RWPE1 (cell line): ENCODE measurements at places on chromosomes 7 and 10.
A peak's percentile ranks its signal among the peaks of the same experiment; 100 is the strongest.

DNA sequence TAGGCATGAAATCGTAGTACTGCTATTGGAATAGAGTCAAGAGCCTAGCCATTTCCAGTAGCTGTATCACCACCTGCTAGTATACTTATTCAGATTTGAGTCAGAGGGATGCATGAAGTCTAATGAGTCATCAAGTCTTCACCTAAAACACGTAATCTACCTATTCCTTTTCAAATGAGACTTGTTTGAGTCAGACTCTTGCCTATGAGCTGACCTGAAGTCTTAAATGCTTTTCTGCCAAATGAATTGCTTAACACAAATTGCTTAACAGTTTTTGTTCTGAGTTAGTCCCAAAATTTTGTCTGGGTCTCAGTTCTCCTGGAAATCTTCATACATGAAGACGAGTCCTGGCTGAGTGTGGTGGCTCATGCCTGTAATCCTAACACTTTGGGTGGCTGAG is 165.2 kb downstream of the GNAT3 start:
- peak; percentile 90 for DNase-seq

DNA sequence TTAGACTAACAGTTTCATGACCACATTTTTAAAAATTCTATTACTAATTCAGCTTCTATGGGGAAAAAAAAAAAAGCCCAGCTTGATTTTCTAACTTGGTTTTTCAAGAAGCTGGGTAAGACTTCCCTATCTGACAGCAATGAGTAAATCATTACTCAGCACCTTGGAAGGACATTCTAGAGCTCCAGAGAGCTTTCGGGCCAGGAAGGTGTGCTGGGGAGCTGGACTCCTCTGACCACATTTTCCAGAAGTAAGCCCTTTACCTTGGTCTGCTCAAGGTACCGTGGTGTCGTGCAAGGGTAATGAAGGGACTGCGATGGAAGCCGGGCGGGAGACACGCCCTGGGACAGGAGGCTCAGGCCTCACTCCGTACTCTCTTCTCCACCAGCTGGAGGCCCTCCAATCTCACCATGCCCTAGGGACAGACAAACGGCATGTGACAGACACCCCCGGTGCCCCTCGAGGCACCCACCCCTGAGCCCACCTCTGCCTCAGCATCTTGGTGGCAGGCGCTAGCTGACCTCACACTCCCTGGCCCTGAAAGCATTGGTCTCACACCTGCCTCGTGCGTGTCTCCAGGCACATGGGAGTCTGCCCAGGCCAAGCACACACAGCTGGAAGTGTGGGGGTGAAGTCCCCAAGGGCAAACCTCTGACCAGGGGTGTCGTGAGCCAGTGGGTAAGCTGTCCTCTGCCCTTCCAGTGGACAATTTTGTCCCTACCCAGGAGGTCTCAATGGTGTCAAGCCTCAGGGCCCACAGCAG is 152.1 kb downstream of the OAT start:
- DNase-seq, result peak; percentile 30

DNA sequence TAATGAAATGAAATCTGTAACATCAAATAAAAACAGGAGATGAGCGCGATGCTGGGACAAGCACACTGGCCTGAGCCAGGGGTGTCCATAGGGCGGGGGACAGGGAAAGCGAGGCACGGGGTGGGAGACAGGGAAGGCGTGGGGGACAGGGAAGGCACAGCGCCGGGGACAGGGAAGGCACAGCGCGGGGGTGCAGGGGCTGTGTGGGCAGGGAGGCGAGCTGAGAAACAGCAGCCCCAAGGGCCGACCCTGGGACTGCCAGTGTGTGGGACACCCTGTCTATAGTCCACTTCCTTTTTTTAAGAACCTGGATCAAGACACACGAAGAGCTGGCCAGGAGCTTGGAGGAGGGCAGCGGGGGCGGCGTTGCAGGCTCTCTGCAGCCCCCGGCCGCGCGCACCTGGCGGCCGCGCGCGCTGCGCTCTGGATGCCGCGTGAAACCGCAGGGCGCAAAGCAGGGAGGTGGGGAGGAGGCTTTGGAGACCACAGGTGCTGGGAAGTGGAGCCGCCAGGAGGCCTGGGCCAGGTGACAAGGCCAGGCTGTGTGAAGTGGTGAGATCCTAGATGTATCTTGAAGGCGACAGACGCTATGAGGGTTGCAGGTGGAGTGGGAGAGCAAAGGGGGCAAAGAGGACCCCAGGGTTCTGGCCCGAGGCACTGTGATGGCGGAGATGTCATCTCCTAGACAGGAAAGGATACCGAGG is 157.7 kb downstream of the COBL start:
- DNase-seq, result no peak

DNA sequence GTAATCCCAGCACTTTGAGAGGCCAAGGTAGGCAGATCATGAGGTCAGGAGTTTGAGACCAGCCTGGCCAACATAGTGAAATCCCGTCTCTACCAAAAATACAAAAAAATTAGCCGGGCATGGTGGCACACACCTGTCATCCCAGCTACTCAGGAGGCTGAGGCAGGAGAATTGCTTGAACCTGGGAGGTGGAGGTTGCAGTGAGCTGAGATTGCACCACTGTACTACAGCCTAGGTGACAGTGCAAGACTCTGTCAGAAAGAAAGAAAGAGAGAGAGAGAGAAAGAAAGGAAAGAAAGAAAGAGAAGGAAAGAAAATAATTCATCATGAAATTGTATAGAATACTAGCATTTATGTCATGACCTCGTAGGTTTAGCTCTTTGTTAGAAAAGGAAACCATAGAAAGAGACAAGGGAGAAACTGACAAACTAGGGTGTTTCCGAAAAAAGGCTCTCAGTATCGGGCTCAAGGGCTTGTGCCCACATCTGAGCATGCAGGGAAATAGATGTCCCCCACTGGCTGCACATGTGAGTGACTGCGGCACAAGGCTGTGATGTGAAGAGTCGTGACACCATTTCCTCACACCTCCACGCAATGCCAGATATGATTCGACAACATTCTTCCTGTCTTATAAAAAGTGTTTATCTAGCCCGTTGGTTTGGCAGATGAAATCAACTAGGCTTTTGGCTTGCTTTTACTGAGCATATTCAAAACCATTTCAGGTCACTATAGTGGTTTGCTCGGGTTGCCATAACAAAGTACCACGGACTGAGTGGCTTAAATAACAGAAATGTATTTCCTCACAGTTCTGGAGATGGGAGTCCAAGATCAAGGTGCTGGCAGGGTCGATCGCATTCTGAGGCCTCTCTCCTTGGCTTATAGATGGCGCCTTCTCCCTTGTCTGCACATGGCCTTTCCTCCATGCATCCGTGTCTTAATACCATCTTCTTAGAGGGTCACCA is 2.0 kb downstream of the SRGN start:
- no peak for DNase-seq

DNA sequence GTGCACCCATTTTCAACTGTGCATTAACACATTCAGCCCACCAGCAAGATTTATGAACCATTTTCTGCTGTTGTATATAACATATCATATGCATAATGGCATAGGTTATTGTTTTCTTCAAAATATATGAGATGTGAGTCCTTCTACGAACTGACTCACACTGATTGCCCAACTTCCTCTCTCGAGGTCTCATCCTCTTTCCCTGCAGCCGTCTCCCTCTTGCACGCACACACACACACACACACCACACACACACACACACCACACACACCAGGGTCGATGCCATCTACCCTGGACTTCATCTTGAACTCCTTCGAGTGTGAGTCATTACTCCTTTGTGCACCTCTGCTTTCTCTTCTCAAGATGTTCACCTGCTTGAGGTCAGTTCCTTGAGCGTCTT is 36.7 kb downstream of the EGFR start:
- no peak for DNase-seq

- no peak for DNase-seq
These were observed 9.6 kb downstream of the EMX2 start for GRCh38 chr10:117552156-117552631.

- no peak for DNase-seq
These were observed 5.9 kb downstream of the ADK start for GRCh38 chr10:74156919-74157289.

- no peak for DNase-seq
These were observed 118.5 kb downstream of the ABLIM1 start for GRCh38 chr10:114539623-114540022.

DNA sequence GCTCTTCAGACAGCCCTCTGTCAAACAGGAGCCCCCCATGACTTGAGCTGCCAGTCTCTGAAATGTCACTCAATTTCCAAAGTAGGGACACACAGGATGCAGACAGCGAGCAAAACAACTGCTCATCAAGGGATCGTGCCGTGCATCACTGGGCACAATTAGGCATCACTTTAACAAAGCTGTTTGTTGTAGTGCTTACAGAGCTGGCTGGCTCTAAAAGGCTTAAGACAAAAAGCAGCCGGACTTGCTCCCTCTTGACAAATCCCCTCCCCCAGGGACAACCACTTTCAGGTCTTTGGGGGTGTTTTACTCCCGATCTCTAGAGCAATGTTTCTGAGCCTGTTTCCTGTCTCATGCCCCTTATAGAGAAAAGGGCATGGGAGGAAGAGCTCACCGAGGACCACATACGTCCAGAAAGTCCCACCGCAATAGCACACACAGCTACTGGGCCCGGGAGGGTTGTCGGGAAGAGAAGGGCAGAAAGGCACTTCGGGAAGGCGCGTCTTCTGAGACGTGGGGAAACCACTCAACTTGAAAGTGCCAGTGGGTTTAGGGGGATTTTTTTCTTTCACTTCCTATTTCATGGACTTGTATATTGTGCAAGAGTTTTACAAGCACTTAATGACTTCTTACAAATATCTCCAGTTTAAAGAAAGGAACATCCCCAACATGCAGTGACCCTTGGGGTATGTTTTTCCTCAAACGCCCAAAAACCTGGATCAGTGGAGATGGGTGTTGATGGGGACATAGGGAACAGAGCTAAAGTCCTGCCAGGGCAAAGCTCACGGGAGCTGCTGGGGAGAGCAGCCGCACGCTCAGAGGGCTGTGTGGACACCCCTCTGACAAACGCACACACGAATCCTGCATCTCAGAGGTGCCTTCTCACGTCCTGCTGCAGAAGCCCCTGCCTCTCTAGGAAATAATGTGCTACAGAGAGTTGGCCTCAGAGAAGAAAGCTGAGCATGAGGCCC is 27.1 kb downstream of the LRRC20 start:
- DNase-seq, result no peak

DNA sequence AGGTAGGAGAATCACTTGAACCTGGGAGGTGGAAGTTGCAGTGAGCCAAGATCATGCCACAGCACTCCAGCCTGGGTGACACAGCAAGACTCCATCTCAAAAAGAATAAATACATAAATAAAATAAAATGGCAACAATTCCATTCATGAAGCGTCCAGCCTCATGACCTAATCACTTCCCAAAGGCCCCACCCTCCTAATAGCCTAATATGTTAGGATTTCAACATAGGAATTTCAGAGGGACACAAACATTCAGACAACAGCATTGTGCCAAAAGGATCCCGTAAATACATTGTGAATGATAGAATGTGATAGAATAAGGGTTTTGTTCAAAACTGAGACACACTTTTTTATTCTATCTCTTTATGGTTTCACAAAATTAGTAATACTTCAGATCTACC is 90.3 kb downstream of the FAM107B start:
- DNase-seq, result no peak

GRCh38 chr10:97291357-97292096 is 910 bp downstream of the ARHGAP19 start:
- no peak for DNase-seq

DNA sequence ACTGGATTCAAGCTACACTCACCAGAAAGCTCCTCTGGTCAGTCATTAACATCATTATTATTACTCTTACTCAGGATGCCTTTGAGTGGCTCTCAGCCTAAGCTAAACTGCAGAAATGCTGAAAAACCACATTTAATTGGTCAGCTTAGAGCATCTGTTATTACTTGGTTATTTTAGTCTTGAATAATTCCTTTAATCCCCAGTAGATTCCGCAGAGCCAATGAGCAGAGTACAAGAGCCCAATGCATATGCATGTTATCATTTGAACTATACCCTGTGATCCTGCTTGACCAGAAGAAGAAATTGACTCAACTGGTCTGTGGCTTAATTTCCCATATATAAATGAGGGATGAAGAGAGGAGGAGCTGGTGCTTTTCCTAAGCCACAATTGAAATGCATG is 417.6 kb upstream of the C7orf33 start:
- DNase-seq, result no peak

- no peak for DNase-seq
These were observed 85.3 kb upstream of the DIP2C start for GRCh38 chr10:774661-775244.

DNA sequence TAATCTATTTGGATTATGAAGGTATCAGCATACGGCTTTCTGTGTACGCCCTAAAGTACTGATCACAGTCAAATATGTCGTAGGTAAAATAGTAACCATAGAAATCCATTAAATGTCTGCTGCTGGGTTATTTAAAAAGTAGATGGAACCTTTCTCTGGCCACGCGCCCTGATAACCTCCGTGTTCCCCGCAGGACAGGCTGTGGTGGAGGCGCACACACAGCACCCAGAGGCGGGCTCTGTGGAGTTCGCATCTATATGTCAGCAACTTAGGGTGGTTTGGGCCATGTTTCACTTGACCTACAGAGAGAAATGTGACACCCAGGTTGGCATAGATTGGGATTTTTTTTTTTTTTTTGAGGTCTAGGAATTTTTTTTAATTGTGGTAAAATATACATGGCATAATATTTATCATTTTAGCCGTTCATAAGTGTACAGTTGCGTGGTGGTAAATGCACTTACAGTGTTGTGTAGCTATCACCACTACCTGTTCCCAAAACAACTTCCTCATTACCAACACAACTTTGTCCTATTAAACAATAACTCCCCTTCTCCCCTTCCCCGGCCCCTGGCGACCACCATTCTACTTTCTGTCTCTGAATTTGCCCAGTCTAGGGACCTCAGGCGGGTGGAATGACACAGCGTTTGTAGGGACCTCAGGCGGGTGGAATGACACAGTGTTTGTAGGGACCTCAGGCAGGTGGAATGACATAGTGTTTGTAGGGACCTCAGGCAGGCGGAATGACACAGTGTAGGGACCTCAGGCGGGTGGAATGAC is 15.4 kb downstream of the PPP2R2D start:
- DNase-seq, result no peak

DNA sequence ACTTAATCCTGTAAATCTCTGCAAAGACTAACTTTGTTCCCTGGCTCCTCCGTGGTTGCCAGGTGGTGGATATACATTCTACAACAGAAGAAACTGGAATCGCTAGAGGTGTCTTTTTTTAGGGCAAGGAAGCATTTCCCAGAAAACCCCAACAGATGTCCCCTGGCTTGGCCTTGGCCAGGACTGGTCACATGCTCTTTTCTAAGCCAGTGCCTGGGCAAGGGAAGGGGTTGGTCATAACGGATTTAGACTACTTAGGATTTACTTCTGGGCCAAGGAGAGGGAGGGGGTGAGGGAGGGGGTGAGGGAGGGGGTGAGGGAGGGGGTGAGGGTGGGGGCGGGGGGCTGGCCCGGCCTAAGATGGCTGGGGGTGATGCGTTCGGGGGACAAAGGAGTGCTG is 105.7 kb downstream of the SNX10 start:
- no peak for DNase-seq

- no peak for DNase-seq
These were observed 25.8 kb downstream of the POLL start for GRCh38 chr10:101562231-101562630.

- no peak for DNase-seq
These were observed 58.4 kb downstream of the TACR2 start for GRCh38 chr10:69358148-69358795.

GRCh38 chr7:47690902-47691558 is 109.1 kb upstream of the TNS3 start:
- no peak for DNase-seq
